MCF 10A (cell line): ENCODE measurements at places on chromosomes 1 and 21.

DNA sequence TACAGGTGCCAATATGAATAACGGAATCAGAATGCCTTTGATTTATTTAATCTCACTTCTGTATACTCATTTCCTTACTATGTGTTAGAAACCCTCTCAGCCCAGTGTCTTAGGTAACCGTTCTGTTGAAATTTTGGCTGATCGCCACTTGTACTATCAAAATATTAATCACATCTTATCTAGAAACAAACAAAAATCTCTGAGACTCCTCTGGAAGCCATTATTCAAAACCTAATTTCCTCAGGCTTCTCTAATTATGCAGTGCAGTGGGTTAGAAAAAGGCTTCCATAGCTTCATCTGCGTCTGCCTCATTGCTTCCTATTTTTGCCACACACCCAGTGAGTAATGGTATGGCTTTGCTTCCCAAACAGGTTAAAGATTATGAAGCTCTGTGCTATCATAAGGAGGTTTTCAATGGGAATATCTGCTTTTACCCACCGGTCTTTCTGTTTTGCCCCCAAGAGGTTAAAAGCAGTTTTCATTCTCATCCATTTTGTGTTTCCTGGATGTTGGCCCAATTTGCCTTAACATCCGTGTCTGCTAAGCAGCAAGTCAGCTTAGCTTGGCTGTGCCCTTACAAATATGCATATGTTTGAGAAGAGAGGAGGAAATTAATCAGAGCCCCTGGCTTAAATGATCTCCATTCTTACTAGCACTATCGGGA is 129.6 kb downstream of the RYR2 start:
- H3K27ac ChIP-seq = no peak overlapping the region
- H3K36me3 ChIP-seq = no peaks in the 10 kb centered on the region
- H3K27me3 ChIP-seq = peaks cover 50% of the 10 kb centered on the region
- DNase-seq = no peak
- peaks cover 5% of the 10 kb centered on the region for H3K4me1 ChIP-seq

DNA sequence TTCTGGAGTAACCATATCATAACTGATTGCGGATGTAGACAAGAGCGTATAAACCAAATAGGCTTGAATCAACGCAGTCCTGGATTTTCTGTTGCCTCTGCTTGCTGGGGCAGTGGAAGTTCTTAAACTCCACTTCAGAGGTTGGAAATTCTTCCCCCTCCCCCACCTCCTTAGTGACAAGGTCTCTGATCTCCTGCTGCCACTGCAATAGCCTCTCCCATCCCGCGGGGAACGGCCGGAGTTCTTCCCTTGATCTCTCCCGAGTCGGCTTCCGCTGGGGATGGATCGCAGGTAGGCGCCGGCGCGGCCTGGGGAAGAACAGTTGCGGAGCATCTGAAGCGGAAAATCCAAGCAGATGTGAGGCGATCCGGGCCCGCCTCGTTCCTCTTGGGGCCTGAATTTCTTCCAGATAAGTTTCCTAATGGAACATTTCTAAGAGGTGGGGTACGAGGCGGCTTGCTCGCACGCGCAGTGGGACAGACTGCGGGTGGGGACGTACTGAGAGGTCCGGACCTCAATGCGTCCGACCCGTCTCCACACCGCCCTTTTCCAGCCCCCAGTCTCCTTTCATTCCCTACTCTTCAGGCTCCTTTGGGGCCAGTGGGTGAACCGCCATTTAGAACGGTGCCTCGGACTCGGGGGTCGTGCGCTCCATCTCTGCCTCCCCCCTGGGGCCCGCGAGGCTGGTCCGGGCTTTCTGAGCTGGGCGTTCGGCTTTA is 3.1 kb upstream of the SIM2 start:
- H3K36me3 ChIP-seq = no peaks in the 10 kb centered on the region
- H3K27ac ChIP-seq = no peak overlapping the region
- H3K27me3 ChIP-seq = no peaks in the 10 kb centered on the region
- no peak overlapping the region for H3K4me3 ChIP-seq

DNA sequence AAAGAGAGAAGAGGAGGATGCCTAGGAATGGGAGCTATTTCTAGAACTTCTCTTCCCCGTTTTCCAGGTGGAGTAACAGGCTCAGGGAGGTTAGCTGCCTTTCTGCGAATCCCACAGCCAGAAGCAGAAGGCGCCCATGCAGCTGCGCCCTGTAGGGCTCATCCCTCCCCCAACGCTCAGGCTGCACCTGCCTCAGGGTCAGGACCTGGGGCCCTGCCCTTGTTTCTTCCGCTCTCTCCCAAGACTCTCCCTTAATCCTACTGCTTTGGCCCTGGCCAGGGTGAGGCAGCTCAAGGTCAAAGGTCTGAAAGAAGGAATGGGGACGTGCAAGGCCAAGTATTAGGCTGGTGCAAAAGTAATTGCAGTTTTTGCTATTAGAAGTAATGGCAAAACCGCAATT is 30.5 kb upstream of the PADI2 start:
- H3K27me3 ChIP-seq = no peaks in the 10 kb centered on the region
- peaks cover 7% of the 10 kb centered on the region for H3K4me1 ChIP-seq
- H3K27ac ChIP-seq = no peak overlapping the region
- peaks cover 6% of the 10 kb centered on the region for H3K36me3 ChIP-seq
- H3K4me3 ChIP-seq = no peak overlapping the region
- no peak for DNase-seq

DNA sequence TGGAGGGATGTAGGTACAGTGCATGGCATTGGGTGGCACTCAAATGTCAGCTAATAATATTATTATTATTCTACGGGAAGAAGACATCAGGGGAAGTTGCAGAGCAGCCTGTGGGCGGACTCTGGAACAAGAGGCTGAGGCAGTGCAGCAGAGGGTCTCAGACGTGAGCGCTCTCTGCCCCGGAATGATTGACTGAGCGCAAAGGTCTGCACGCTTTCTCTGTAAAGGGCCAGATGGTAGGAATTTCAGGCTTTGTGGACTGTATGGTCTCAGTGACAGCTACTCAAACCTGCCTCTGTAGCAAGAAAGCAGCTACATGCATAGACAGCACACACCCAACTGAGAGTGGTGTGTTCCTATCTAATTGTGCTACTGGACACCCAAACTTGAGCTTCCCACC is 29.6 kb upstream of the VPS13D start:
- H3K36me3 ChIP-seq = no peaks in the 10 kb centered on the region
- no peaks in the 10 kb centered on the region for H3K4me1 ChIP-seq
- no peak overlapping the region for H3K4me3 ChIP-seq

DNA sequence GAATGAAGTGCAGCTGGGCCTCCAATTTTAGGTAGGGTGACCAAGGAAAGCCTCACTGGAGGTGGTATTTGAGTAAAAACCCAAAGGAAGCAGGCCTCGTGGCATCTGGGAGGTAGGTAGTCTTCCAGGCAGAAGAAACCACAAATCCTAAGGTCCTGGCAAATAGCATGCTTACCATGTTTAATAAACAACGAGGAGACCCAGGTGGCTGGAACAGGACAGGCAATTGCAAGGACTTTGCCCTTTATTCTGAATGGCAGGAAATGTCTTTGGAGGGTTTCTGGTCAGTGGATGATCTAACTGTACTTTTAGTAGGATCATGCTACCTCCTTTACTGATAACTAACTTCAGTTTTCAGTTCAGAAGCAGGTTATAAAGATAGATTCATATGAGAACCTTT is 52.2 kb downstream of the EPB41 start:
- no peak overlapping the region for H3K4me3 ChIP-seq
- no peaks in the 10 kb centered on the region for H3K27me3 ChIP-seq
- no peak overlapping the region for H3K27ac ChIP-seq
- H3K36me3 ChIP-seq = no peaks in the 10 kb centered on the region
- H3K4me1 ChIP-seq = no peaks in the 10 kb centered on the region

- no peak for DNase-seq
- H3K4me3 ChIP-seq = no peak overlapping the region
- peaks cover 4% of the 10 kb centered on the region for H3K4me1 ChIP-seq
- H3K27me3 ChIP-seq = no peaks in the 10 kb centered on the region
- no peak overlapping the region for H3K27ac ChIP-seq
Observed at GRCh38 chr1:10677491-10678391, 118.7 kb downstream of the CASZ1 start.

- no peaks in the 10 kb centered on the region for H3K4me1 ChIP-seq
- H3K27ac ChIP-seq = no peak overlapping the region
- no peaks in the 10 kb centered on the region for H3K27me3 ChIP-seq
- H3K36me3 ChIP-seq = no peaks in the 10 kb centered on the region
- no peak overlapping the region for H3K4me3 ChIP-seq
Observed at GRCh38 chr1:170853867-170854266, 81.5 kb upstream of the MROH9 start.

DNA sequence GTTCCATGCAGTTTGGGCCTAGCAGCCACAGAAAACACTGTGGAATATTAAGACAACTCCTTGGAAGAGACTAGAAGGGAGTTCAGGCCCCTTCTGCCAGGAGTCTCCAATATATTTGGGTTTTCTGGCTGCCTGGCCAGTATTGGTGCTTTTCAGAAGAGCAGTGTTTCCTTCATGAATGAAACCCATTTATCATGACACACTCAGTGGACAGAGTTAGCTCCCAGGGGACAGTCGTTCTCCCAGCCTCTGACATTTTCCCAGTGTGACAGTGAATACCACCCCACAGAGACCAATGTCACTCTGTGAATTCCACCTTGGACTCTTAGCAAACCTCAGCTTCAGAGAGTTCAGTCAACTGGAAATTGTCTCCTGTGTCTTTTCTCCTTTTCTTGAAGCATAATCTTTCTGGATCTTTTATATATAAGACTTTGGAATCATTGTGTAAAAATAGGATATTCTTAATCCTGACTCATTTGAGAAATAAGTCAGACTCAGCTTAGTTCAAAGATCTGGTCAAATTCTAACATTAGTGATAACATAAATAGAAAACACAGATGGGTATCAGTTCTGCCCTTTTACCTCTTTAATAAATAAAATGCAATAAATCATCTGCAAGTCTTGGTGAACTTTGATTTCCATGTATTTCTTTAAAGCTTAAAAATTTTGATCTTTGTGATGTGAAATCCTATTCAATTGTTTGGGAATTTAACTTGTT is 40.4 kb downstream of the GNG12 start:
- H3K27me3 ChIP-seq = no peaks in the 10 kb centered on the region
- peaks cover 7% of the 10 kb centered on the region for H3K36me3 ChIP-seq
- H3K4me3 ChIP-seq = no peak overlapping the region

- no peak overlapping the region for H3K4me3 ChIP-seq
- H3K27ac ChIP-seq = no peak overlapping the region
- DNase-seq = no peak
- peaks cover 35% of the 10 kb centered on the region for H3K36me3 ChIP-seq
Observed at GRCh38 chr1:31421371-31422040, 8.5 kb downstream of the SERINC2 start.
